Smooth muscle cell of bladder (primary cell): ENCODE measurements at places on chromosomes 2 and 18. TPM values are rescaled to one million over a fixed set of nuclear protein-coding genes. Genes with fewer than 3 reads are reported as not detected.

Gene FAM210A
- 10.0 and 32.4 TPM in 2 replicates for total RNA-seq

Gene RNU2-63P
- 325 TPM in 1 of 2 replicates, not detected in the other for total RNA-seq

Gene RGPD3
- total RNA-seq = 0.09 and 0.14 TPM in 2 replicates

Gene TUBB8B
- not detected in 2 replicates for total RNA-seq

Gene VWA3B
- under 0.01 and 0.09 TPM in 2 replicates for total RNA-seq

Gene ALLC
- total RNA-seq = not detected in 2 replicates

Gene RAB27B
- 23.0 and 30.2 TPM in 2 replicates for total RNA-seq

Gene EFHD1
- total RNA-seq = not detected in 2 replicates

Gene ELAC1
- 3.9 and 5.4 TPM in 2 replicates for total RNA-seq

Gene PSMD14
- total RNA-seq = 59.0 and 63.3 TPM in 2 replicates

Gene DIPK1C
- total RNA-seq = not detected in 2 replicates

Gene SLC30A3
- under 0.01 TPM in 1 of 2 replicates, not detected in the other for total RNA-seq

Gene INPP1
- 6.8 and 8.1 TPM in 2 replicates for total RNA-seq

Gene HADHB
- 108 and 111 TPM in 2 replicates for total RNA-seq

Gene BCL11A
- 0.14 TPM in 1 of 2 replicates, not detected in the other for total RNA-seq

Gene TBR1
- total RNA-seq = under 0.01 TPM in 1 of 2 replicates, not detected in the other

Gene EVX2
- under 0.01 TPM in 1 of 2 replicates, not detected in the other for total RNA-seq

Gene SPATA3
- total RNA-seq = not detected in 2 replicates

Gene DNER
- total RNA-seq = 0.43 and 0.83 TPM in 2 replicates

Gene XPO1
- total RNA-seq = 177 and 215 TPM in 2 replicates

Gene ANTXR1
- total RNA-seq = 262 and 309 TPM in 2 replicates

Gene NT5DC4
- total RNA-seq = not detected in 2 replicates

Gene DLX2
- total RNA-seq = not detected in 2 replicates

Gene DSC2
- under 0.01 TPM in 1 of 2 replicates, not detected in the other for total RNA-seq

Gene CACNB4
- total RNA-seq = 1.1 and 2.8 TPM in 2 replicates

Gene CCDC150
- 1.9 and 3.3 TPM in 2 replicates for total RNA-seq

Gene GNLY
- not detected in 2 replicates for total RNA-seq
